Cardiac septum (tissue), 1 donor: ENCODE measurements at places on chromosomes 5 and 9.

GRCh38 chr5:76325876-76326491 is 77.1 kb upstream of the IQGAP2 start:
- DNase-seq, result no peak

DNA sequence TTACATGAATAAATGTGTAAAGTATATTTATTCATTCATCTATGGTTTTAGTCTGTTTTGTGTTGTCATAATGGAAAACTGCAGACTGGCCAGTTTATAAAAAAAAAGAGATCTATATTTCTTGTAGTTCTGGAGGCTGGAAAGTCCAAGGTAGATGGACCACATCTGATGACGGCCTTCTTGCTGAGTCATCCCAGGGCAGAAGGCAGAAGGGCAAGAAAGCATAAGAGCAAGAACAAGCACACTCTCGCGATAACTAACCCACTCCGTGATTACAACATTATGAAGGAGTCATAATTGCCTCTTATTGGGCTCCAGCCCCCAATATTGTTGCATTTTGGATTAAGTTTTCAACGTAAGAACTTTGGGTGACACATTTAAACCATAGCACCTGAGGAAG is 180.4 kb upstream of the DAB2 start:
- DNase-seq, result no peak

- no peak for DNase-seq
These were observed 199.3 kb upstream of the ACTBL2 start for GRCh38 chr5:57681942-57682341.

GRCh38 chr5:3660630-3661029 is 65.0 kb downstream of the IRX1 start:
- DNase-seq, result no peak

- DNase-seq, result no peak
These were observed 168.0 kb downstream of the TAF11L14 start for GRCh38 chr5:17802256-17802655.

DNA sequence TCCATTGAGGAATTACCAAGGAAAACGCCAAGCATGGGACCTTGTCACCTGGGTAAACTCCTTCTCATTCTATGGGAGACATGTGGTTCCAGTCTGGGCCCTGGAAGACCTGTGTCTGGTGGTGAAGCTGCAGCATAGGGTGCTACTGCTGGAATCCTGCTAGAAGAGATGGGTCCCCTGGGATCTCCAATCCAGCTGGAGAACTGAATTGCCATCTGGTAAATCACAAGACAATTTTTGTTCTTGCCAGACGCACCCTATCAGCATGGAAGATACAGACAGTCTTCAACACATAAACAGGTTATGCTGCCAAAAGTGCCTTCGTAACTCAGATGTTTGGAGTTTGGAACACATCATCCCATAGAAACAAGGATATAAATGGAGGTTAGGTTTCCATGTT is 424.0 kb upstream of the BRINP1 start:
- no peak for DNase-seq

GRCh38 chr5:146607659-146608332 is 91.8 kb upstream of the GPR151 start:
- no peak for DNase-seq
